M059J (cell line): ENCODE measurements at places on chromosomes 7 and 10. TPM values are rescaled to one million over a fixed set of nuclear protein-coding genes. Genes with fewer than 3 reads are reported as not detected.

GRCh38 chr7:143362131-143363015 lies at the start of gene FAM131B:
TSS of gene FAM131B (minus strand) at chr7:143362713. CDS start at chr7:143362603, 110 bp downstream.
- DNase-seq = no peak

- peak; percentile 71 for DNase-seq
These were observed 71.2 kb upstream of the FOXK1 start for GRCh38 chr7:4610768-4611467.

DNA sequence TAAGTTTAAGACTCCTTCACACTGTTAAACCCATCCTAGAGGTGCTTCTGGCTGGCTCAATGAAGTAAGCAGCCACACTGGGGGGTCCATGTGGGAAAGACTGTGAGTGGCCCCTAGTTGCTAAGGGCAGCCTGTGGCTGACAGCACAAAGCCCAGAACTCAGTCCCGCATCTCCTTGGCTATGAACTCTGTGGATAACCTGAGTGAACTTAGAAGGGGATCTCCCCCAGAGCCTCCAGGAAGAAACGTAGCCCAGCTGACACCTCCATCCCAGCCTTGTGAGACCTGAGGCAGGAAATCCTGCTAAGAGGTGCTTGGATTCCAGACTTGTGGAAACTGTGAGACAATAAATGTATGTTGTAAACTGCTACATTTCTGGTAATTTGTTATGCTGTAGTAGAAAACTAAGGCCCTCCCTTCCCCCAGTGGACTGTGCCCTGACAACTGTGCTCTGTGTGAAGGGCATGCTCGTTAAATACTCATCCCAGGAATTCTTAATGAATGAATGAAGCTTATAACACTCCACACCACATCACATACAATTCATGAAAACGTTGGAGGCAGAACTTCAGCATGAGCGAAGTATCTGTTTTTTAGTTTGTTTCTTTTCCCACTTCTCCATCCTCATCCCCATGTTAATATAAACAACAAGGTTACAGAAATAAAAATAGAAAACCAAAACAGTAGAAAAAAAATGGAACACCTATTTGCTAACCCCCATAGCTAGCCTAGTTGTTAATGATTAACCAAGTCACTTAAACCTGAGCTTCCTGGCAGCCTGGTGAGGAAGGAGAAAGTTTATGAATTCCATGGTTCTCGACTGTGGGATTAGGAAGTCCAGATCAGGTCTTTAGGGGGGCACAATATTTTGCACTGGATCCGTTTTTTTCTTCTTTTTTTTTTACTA lies 36.8 kb upstream of the AOAH start:
- no peak for DNase-seq

DNA sequence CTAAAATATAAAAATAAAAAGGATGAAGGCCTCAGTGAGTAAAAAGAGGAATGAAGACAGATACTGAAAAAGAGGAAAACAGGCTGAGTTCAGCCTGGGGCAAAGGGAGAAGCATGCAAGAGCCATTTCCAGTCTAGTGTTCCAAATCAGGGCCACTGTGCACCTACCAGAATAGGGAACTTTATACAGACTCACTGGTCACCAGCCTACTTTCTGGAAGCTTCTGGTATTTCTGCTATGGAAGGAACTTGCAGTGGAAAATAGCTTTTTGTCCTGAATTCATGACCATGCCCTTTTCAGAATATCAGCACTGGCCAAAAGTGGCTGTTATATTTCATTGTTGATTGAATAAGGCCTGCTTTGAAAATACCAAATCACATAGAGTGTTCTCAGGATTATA lies 28.8 kb downstream of the ABRAXAS2 start:
- DNase-seq = no peak

- DNase-seq = peak; percentile 45
These were observed 481.0 kb upstream of the SEMA3A start for GRCh38 chr7:84675633-84676034.

AHR gene
- 83.6 and 110 TPM in 2 replicates for total RNA-seq

- peak; percentile 92 for DNase-seq
These were observed 582.4 kb downstream of the SUGCT start for GRCh38 chr7:40717242-40717641.

ARHGEF35 gene
- total RNA-seq = not detected in 2 replicates

DNA sequence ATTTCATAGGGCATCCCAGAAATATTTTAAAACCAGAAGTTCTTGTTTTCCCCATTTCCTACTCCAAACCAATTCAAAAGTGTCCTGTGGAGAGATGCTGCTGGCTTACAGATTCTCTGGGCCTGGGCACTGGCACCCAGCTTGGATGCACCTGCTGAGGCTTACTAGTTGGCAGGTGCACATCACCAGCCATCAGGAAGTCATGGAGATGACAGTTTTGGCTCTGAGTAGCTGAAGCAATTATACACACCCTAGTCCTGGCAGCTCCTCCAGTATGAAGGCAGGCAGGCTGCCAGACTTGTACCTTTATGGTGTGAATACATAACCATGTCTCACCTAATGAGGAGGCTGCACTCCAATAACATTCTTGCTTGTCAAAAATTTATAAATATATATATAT lies 276.6 kb upstream of the GHITM start:
- DNase-seq = no peak

DNA sequence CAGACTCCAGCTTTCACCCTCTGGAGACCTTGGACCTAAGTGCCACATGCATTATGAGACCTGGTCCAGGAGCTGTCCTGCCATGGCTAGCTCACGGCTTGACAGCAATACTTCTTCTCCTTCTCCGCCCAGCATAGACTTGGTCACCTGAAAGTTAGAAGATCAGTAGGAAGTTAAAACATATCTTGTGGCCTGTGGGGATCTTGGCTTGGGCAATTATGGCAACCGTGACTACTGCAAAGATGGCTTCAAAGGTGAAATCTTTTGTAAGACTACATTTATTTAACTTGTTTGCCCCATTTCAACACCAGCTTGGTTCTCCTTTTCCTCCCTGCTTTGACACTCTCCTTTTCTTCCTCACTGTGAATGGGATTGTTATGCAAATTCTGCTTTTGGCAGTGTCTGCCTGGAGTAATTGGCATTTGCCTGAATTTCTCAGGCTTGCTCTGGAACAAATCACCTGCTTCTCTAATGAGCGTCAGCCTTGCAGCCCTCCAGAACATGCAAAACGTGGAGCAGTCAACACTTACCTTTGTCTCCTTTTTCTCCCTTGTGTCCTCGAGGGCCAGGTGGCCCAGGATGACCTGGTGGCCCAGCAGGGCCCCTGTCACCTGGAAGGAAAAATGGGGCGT lies 53.4 kb downstream of the COL17A1 start:
- DNase-seq = no peak

GRCh38 chr10:65496541-65496940 lies 1429.3 kb upstream of the LRRTM3 start:
- peak; percentile 59 for DNase-seq

CD36 gene
- 2.0 and 9.4 TPM in 2 replicates for total RNA-seq

- DNase-seq = peak; percentile 36
These were observed 155.0 kb upstream of the LYZL2 start for GRCh38 chr10:30784524-30784896.

SPDYE11 gene
- total RNA-seq = not detected in 2 replicates

MRM2 gene
- 34.7 and 48.0 TPM in 2 replicates for total RNA-seq

- no peak for DNase-seq
These were observed 24.9 kb upstream of the KNDC1 start for GRCh38 chr10:133135116-133135465.

GIMAP4 gene
- not detected in 2 replicates for total RNA-seq

DNA sequence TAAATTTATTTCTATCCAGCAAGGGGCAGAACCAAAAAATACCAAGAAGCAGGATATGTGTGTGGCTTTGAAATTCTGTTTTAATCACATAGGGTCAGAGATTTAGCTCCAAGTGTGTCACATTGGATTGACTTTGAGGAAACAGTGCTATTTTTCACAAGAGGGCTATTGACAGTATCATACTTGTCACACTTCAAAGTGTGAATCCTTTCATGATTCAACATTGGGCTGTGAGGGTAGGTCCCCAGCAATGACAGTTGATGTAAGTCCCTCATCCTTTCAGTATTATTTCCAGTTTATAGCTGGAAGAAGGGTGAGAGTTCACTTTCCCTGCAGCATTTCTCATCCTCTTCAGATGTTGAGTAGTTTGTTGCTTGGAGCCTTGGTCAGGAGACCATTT lies 7.4 kb downstream of the CCNY start:
- DNase-seq = no peak

DNA sequence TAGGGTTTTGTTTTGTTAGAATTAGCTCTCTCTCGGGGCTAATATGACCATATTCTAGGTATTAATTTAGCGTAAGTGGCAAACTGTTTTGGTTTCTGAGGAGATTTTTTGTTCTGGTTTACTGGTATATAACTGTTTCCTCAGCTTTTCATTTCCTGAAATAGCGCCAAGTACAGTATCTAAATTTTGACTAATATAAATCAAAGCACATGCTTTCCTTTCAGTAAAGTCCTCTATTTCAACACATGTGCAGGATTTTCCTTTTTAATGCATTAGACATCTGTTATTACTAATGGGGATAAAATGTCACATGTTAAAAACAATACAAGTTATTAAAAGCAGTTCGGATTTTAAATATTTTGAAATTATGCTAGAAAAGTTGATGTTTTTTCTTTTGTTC lies 11.3 kb downstream of the FERD3L start:
- DNase-seq = no peak

- DNase-seq = no peak
These were observed 445.7 kb upstream of the C7orf33 start for GRCh38 chr7:148144827-148145226.

- DNase-seq = no peak
These were observed 26.4 kb upstream of the MSS51 start for GRCh38 chr10:73459683-73460314.

DNA sequence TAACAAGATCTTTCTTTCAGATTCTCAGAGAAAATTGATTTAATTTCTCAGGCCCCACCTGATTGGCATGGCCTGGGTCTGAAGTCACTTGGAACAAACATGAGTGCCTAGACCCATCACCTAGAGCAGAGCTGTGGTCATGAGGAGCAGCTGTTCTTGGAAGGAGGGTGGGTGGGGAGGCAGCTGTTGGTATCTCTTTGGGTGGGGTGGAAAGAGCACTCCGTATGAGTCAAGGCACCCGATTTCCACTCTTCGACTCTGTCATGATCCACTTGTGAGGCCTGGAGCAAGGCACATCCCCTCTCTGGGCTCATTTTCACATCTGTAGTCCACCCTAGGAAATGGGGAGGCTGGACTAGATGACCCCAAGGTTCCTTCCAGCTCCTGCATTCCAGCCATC lies 156.7 kb downstream of the C10orf105 start:
- DNase-seq = no peak

AP4M1 gene
- total RNA-seq = 21.7 and 23.3 TPM in 2 replicates

DNA sequence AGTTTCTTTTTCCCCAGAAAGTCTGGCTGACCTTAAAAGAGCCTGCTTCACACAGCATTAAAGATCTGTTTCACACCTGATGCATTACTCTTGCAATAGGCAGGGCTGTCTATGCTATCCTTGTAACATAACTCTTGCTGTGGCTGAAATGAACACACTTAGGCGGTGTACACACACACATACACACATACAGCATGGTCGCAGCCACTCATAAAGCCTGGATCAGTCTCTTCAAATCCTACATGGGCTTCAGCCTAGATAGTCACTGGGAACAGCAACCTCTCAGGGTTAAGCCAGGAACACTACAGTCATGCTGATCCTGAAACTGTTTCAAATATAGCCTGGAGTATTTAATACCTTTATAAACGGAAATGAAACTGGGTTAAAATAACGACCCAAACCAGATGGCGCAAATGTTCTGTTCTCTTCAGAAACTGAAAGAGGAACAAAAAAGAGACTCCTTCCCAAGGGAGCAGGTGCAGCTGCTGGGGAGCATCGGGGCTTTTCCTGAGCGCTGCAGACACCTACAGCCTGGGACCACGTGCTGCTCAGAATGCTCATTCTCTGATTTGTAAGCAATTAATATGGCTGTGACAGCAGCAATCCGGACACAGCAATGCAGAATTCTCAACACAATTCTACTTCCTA lies 61.0 kb upstream of the SFMBT2 start:
- DNase-seq = no peak

DNA sequence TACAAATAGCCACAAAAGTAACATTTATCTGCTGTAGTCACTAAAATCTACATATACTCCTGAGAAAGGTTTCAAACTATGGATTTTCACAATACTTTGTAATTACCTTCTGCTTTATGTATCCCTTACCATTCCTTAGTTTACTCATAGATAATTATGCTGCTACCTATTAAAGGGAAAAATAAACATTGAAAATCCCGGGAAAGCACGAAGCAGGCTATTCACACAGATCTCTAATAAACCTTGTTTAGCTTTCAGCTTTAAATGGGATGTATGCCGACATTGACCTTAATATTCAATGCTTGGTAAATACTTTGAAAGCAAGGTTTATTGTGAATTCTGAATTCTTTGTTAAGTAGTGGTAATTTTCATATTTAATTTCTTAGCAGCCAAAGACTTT lies 58.5 kb upstream of the SMIM30 start:
- no peak for DNase-seq

DNA sequence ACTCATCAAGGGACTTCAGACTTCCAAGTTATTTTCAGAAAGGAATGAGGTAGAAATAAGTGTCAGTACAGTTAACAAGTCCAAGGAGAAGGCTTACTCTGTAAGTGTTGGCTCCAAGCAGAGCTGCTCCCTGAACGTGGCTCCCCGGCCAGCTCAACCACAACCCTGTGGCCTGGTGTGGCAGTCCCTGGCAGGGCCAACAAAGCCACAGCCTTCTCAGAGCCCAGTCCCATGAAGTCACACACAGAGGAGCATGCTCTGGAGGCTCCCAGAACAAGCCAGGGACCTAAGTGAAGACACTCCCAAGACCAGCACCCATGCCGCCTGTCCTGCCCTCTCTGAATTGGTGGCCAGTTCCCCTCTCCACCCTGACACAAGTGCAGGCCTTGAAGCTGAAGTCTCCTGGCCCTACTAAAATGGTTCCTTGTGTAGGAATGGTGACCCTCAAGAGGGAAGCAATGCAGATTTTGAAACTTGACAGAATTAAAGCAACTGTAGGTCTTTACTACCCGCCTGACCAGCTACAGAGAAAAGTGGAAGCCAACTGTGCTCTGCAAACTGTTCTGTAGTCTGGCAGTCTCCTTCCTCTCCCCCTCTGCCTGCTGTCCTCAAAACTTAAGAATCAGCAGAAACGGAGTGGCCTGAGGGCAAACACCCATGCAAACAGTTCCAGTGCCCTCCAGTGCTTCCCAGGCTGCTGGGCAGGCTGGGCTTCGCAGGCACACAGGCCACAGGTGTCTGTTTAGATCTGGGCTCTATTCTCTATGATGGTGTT lies 51.1 kb downstream of the NOD1 start:
- peak; percentile 14 for DNase-seq

HOXA9 gene
- total RNA-seq = 66.1 and 66.8 TPM in 2 replicates

DNA sequence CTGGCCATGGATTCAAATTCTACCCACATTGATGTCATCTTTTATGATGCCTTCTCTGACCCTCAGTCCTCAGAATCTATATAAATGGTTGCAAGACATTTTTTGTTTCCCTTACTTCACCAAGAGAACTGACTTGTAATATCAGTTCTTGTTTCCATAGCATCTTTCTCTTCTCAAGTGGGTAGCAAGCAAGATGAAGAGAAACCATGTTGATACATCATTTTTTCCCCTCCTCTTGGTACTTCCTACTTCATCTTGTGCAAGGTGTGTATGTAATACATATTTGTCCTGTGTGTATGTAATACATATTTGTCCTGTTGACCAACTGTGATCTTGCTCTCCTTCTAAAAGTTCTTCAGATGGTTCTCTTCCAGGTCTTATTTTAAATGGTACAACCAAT lies 348.6 kb downstream of the PTEN start:
- no peak for DNase-seq

ARHGAP12 gene
- total RNA-seq = 16.5 and 17.4 TPM in 2 replicates

C7orf33 gene
- total RNA-seq = not detected in 2 replicates
